ENCODE measurements at places on chromosomes 3 and 15. TPM values are rescaled to one million over a fixed set of nuclear protein-coding genes. Genes with fewer than 3 reads are reported as not detected.

IL17RB gene
- total RNA-seq, result 2.5 TPM

CEP19 gene
- total RNA-seq, result 3.6 TPM

IL1RAP gene
- total RNA-seq, result 4.9 TPM

DNA sequence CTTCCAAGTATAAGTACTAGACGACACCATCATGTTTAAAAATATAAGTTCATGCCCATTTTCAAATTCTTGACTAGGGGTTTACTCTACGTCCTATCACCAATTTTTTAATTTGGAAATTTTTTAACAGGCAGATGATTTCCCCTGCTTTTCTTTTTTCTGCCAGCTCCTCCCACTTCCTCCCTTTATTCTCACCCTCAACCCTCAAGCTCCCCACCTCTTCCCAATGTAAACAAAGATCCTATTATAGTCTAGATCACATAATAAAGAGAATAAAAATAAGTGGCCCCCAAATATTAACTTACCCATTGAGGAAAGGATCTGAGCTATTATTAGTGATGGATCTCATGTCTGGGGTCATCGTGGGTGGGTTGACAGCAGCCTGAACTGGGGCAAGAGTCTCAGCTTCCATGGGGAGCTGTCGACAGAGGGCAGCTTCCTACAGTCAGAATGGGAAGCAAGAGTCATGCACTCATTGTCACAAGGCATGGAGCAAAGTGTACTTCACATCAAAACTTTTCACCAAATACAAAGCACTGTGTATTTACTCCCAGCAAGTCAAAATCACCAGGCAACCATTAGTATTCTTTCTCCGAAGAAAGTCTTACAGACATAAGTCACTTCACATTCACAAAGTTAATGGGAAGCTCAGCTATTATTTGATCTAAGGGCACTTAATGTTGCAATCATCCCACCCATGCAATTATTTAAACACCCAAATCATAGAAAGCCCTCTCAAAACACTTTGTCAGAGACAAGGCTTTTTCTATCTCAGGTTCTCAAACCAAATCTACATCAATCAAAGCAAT, 53.2 kb downstream of the TM4SF4 start:
- peak; percentile 37 for DNase-seq

- DNase-seq, result peak; percentile 4
Observed at GRCh38 chr3:194293546-194294198, 57.5 kb downstream of the CPN2 start.

GRCh38 chr15:88655800-88656488, 17.1 kb downstream of the ISG20 start:
- no peak for DNase-seq

DNA sequence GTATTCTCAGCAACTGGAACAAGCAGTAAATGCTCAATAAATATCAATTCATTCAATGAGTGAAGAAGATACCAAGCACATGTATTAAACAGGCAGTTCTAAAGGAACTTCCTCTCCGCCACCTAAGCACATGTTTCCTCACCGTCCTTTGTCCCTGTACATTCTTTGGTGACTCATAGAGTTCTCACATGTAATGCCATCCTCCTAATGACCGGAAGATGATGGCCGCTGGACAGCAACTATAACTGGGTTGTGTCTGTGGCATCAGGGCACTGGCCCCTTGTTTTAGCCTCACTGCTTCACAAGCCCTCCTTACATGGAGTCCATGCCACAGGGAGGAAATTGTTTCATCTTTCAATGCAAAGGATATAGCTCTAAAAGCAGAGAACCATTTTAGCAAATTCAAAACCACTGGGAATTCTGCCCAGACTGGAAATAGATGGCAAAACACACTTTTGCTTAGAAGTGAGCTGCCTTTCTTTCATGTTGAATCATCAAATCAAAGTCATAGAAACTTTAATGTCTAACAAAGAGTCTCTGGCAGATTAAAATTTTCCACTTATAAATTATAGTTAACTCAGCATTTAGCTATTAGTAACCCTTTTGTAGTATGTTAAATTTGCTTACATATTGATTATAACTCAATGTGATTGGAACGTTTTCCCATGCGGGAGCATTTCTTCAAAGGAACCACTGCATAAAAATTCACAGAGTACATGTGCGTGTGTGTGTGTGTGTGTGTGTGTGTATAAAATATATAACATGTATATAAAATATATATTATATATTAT, 74.1 kb downstream of the GAP43 start:
- no peak for DNase-seq

DNA sequence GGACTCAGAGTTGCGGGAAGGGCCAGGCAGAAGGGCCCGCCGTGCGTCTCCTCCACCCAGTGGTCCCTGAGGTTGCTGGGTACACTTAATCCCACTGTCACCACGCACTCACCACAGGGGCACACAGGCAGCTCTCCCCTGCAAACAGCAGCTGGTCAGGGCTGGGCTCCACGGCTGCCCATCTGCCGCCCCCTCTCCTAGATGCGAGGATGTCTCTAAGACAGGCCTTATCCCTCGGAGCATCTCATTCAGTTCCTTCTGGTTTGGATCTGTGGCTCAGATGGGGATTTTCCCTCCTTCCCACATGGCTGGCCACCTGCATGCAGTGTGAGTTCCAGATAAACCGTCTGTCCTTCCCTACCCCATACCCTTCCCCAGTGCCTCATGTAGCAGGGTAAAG, 26.3 kb downstream of the MRPS11 start:
- DNase-seq, result no peak

DNA sequence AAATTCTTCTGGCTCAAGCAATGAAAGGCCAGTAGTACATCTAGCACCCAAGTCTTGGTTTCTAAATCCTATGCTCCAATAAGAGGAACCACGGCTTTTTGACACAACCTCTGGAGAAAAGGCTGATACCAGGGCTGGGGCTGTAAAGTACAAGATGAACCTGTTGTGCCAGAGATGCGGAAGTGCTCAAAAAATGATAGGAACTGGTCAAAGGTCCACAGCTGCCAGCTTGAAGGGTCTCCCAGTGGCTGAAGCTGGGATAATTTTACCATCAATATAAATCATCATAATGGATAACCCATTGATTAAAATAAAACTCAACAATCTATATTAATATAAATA, 558 bp upstream of the NCEH1 start:
- DNase-seq, result no peak

DNA sequence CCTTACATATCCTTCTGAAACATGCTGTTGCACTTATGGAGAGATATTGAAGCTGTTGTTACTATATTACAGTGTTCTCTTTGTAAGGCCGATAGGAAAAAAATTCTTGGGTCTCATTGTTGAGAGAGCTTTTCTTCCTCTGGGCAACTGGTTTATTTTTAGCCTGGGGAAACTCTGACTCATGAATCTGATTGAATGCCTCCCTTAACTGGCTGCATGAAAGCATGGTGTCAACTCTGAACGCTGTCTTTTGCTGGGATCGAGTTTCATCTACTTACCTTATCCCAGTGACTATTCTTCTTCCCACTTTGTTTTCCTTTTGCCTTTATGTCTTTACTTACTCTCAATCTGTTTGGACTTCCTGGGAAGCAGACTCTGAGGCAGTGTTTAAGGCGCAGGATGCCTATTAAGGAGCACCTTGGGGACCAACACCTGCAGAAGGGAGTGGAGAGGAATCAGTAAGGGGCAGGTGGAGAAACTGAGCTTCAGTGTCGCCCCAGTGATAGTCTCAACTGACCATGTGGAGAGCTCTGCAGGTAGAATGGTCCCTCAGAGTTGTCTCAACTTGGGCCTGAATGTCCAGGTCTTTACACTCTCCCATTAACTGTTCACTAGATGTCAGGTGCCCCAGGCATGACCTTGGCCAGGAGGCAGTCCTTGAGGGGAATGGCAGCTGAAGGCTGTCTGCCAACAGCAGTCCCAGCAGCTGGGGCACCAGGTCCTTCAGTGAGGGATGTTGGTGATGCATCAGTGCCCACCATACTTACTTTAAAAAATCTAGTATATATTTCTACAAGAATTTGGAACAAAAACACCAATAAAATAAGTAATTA, 88.9 kb upstream of the CCNL1 start:
- peak; percentile 41 for DNase-seq

DNA sequence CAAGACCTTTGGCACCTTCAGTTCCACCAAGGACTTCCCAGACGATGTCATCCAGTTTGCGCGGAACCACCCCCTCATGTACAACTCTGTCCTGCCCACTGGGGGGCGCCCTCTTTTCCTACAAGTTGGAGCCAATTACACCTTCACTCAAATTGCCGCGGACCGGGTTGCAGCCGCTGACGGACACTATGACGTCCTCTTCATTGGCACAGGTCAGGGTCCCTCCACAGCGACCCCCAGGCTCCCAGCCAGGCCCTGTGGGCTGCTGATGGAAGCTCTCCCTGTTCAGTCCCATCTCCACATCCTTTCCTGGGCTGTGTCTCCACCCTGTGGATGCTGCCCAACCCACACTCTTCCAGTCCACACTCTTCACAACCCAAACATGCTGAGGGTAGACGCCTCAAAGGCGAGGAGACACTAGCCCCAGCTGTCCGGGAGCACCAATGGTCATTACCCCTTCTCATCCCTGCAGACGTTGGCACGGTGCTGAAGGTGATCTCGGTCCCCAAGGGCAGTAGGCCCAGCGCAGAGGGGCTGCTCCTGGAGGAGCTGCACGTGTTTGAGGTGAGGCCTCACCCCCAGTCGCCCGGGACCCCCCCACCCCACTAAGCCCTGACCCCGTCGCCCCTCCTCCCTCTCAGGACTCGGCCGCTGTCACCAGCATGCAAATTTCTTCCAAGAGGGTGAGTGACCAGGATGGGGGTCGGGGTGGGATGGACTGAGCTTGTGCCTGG, 4.3 kb upstream of the LSMEM2 start:
- DNase-seq, result peak; percentile 64

UROC1 gene
- total RNA-seq, result not detected

DNA sequence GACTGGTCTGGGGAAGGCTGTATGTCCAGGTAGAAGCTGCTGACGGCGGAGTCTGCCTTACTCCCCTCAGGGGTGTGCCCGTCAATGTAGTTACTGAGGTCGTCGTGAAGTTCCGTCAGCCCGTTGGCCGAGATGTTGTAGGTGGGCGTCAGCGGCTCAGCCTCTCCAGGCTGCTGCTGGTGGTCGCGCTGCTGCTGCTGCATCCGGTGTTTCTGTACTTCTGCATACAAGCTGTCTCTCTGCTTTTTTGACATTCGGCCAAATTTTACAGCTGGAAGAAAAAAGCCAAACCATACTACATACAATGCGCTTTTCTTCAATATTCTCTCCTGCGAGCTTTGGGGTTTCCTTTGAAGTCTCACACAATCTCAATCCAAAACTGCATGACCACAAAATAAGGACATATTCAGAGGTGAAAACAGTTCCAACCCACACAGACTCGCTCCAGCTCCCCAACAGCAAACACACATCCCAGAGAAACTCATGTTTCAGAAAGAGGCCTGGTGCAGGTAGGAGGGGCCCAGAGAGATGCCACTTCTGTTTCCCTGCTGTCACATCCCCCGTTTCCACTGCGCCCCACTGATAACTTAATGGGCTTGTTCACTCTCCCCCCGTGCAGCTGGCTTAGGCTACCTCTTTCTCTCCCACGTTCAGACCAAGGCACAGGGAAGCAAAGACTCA, 32.5 kb upstream of the ICE2 start:
- DNase-seq, result no peak

GRCh38 chr3:52240059-52240885, 1.3 kb upstream of the TWF2 start:
- no peak for DNase-seq

DNA sequence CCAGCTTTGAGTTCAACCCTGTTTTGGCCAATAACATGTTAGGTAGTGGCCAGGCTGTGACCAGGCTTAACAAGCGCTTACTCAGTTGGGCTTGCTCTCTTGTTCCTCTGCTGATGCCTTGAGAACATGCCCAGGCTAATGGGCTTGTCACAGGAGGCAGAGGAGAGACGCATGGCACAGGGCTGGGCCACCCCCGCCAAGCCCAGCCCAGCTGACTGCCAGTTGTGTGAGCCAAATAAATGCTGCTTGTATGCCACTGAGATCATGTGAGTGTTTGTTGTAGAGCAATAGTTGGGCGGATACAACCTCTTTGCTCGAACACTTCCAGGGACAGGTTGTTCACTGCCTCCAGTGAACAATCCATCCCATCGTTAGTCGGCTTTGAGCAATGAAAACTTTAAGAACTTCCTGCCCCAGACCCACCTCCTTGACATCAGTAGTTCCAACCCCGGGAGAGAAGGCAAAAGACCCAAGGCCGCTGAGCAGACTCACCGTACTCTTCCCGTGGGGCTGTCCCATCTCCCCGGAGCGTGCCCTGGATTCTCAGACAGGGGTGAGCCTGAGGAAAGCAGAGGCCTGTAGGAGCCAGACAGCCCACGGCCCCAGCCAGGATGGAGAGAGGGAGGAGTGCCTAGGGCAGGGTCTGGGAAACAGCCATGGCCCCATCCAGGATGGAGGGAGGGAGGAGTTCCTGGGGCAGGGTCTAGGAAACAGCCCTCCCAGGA, 4.1 kb downstream of the PLA2G4F start:
- peak; percentile 72 for DNase-seq

MUC4 gene
- total RNA-seq, result 0.13 TPM

DNA sequence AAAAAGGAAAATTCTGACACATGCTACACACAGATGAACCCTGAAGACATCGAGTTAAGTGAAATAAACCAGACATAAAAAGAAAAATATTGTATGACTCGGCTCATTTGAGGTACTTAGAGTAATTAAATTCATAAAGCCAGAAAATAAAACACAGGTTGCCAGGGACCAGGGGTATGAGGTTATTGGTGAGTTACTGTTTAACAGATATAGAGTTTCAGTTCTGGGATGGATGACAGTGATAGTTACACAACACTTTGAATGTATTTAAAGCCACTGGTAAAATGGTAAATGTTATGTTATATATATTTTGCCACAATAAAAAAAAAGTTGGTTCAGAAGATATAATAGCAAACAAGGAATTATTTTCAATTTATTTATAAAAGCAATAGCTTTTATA, 436.1 kb upstream of the WNT5A start:
- no peak for DNase-seq

GUCA1C gene
- not detected for total RNA-seq

- DNase-seq, result no peak
Observed at GRCh38 chr15:31070867-31071266, 30.7 kb downstream of the TRPM1 start.

GOLGA6L4 gene
- 3.5 TPM for total RNA-seq

KBTBD8 gene
- total RNA-seq, result 0.92 TPM

OR5K4 gene
- not detected for total RNA-seq

Measured in thyroid gland (tissue), 4 donors.